ENCODE measurements at places on chromosomes 6 and 20.

- DNase-seq, result no peak
These were observed 215.4 kb upstream of the THBS2 start for GRCh38 chr6:169469028-169469427.

- no peak for DNase-seq
These were observed 603.9 kb downstream of the HDGFL1 start for GRCh38 chr6:23173234-23173633.

DNA sequence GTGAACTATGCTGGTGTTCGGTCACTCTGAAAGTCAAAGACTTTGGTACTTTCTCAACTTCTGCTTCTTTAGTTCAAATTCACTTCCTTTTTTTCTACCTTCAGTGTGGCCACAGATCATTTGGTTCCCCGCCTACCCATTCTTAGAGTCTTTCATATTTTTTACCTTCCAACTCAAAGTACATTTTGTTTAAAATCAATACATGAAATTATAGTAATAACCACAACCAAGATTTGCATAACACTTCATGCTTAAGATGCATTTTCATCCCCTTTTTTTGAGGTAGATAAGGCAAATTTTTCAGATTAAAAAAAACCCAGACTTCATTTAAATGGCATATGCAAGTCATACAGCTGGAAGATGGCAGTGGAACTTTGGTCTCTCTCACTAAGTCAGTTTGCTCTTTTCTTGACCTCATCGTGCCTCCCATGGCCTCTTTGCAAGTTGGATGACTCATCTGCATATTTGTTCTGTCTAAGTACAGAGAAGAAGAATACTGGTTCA is 11.9 kb upstream of the CNR1 start:
- no peak for DNase-seq

DNA sequence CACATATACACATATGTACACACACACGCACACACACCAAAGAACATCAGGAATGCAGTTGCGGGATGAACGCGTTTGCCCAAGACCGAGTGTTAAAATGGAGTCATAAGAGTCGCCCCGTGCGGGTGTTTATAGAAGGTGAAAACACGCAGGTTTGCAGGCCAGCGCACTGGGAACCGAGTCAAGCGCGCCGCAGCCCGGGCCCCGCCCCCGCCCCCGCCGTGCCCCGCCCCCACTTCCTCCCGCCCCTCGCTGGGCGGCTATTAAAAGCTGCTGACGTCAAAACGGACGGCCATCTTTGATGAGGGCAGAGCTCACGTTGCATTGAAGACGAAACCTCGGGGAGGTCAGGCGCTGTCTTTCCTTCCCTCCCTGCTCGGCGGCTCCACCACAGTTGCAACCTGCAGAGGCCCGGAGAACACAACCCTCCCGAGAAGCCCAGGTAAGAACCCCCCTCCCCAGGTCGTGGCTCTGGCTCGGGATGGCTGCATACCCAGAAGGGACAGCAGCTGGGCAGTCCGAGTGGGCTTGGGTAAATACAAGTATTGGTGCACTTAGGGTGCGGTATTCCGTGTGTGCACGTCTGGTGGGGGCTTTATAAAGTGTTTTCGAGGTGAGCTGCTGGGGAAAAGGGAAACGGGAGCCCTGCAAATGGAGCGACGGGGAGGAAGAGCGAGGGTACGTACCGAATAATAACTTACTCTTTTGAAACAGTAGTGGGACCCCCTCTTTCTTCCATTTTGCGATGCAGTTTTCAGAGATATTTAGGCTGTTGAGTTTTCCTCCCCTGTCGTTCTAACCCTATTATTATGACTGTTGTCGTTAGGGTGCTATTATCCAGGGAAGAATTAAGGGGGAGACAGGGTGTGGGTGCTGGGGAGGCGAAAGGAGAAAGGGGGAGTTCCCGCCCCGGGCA is at the start of gene SNAP25:
Gene SNAP25 (plus strand): TSS at position 295 of the 916 bp plus-strand sequence. CDS start 56,662 bp downstream, outside the sequence.
- DNase-seq, result peak; percentile 11

DNA sequence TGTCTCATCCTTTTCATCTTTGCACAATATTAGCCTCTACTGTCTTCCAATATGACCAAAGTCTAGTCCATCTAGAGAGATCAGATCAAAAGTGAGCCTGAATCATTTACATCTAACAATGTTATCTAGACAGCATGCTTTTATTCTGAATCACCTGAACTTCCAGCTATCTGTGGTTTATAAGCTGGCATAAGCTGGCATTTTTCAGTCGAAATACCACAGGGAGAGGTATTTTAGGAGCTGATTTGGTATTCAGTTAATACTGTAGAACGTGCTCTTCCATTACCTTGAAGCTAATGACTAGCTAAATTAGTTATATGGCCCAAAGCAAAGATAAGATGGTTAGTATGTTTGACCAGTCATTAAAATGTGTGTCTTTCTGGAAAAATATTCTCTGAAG is 188.3 kb upstream of the AGPAT4 start:
- no peak for DNase-seq

- no peak for DNase-seq
These were observed 12.2 kb upstream of the SHLD1 start for GRCh38 chr20:5737966-5738365.

GRCh38 chr20:4726710-4727397 is 5.1 kb downstream of the PRND start:
- no peak for DNase-seq

- peak; percentile 81 for DNase-seq
These were observed 2.3 kb downstream of the TUBB start for GRCh38 chr6:30722280-30723112.

- DNase-seq, result no peak
These were observed 112.7 kb upstream of the PRL start for GRCh38 chr6:22409486-22409885.

DNA sequence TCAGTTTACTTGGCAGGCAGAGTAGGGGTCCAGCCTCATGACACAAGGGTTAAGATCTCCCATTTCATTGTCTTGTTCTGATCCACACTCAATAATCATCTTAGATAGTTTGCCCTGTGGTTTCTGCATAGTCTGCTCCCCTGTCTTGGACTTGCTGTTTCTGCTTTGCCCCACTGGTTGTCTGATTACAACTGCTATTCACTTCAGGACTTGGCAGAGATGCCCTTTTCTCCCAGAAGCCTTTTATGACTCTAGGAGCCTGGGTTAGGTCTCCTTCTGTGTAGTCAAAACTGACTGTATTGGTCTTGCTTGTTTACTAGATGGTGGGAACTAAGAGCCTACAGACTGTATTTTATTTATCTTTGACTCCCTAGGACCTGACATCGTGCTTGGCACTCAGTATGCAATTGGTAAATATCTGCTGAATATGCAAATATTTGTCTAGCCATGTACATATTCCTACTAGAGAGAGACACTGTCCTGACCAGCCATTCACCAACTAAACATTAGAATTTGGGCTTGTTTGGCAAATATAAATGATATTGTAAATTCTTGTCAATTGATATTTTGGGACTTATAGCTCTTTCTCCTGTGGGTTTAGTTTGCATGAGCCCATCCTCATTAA is 165.9 kb upstream of the KCNK16 start:
- DNase-seq, result no peak

DNA sequence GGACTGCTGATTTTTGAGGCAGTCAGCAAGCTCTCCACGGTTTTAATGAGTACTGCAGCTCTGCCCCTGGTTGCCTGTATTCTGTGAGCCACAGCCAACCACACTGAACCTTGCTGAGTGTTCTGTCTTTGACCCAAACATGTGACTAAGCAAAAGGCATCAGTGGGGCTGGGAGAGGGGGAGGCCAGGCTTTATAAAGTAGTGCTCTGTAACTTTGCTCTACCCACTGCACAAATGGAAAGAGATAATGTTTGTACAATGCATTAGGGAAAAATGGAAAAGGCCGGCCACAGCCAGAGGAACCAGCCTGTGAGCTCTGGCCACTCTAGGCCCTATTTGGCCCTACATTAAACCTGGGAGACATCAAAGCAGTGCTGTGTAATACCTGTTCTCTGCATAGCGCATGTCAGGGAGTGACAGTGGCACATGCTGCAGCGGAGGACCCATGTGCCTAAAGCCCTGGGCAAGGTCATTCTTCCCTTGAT is 22.0 kb downstream of the KLHL31 start:
- DNase-seq, result no peak

DNA sequence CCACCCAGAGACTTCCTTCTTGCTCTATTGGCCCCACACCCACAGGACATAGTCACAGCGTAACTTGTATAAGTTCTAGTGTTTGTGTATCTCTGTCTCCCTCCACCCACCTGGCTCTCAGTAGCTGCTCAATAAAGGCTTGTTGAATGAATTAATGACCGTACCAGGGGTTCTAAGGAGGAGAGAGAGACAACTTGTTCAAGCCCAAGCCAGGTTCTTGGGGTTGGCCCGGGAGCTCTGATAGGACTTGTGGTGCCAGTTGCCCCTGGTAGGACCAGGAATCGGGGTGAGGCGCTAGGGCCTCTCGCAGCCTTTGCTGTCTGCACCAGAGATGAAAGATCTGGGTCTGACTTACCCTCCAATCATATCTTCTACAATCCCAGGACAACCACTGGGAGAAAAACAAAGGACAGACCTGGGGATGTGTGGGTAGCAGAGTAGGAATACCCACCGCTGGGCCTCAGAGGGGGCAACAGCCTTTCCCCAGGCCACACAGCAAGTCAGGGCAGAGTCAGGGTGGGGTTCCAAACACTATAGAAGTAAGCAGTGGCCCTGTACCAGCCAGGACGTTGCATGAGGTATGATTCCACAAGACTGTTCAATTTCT is 5.3 kb upstream of the TGM2 start:
- no peak for DNase-seq

- no peak for DNase-seq
These were observed 163.2 kb downstream of the PDE7B start for GRCh38 chr6:136014454-136015437.

All from stimulated activated CD8-positive, alpha-beta memory T cell treated with anti-CD3 and anti-CD28 coated beads, Interleukin-15, amount 100 ng/mL, for 24 hours (primary cell).